ENCODE measurements at places on chromosomes 5 and 9.

- peaks cover 8% of the 10 kb centered on the region for H3K36me3 ChIP-seq
- H3K4me3 ChIP-seq = no peak overlapping the region
- no peaks in the 10 kb centered on the region for H3K27me3 ChIP-seq
- no peak for DNase-seq
- H3K27ac ChIP-seq = no peak overlapping the region
- peaks cover 3% of the 10 kb centered on the region for H3K4me1 ChIP-seq
These were observed 55.0 kb downstream of the PJA2 start for GRCh38 chr5:109354761-109355160.

DNA sequence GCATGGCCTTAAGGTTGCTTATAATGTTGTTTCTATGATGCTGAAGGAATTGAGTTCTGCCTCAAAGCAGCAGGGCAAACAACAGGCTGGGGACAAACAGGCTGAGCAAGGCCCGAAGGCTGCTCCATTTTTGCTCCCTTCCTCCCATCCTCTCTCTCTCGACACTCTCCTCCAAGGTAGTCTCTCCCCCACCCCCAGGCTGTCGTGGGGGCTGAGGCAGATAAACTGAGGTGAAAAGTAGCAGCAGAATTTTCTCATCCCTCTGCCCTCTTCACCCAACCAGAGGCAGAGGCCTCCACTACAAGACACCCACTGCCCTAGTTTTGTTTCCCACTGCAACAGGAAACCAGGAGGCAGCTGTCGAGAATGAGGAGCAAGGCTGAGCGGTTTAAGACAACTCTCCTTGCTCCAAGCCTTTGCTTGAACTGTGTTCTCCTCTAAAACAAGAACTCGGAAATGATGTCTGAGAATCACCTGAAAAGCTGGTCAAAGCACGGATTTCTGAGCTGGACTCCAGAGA lies 13.5 kb upstream of the GNA14 start:
- no peak overlapping the region for H3K4me3 ChIP-seq
- no peaks in the 10 kb centered on the region for H3K4me1 ChIP-seq
- H3K27ac ChIP-seq = no peak overlapping the region
- DNase-seq = no peak
- H3K36me3 ChIP-seq = no peaks in the 10 kb centered on the region
- H3K27me3 ChIP-seq = peaks cover 2% of the 10 kb centered on the region

DNA sequence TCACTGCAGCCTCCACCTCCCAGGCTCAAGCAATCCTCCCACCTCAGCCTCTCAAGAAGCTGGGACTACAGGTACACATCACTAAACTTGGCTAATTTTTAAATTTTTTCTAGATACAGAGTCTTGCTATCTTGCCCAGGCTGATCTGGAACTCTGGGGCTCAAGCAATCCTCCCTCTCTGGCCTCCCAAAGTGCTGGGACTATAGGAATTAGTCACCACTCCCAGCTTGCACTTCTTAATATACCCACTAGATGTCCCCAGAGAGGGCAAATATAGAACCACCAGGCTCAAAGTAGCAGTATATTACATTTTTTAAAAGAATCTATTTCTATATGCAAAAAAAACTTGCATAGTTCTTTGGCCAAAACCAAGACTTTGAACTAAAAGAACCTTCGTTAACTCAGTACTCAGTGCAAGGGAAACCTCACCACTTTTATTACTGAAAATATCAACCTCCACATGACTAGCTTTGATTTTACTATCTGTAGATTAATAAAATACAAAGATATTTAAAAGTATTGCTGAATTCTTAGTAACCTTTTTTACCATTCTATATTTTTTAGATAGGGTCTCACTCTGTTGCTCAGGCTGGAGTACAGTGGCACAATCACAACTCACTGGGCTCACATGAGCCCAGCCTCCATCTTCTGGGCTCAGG lies 25.8 kb upstream of the HSD17B3 start:
- DNase-seq = peak; percentile 52
- H3K27ac ChIP-seq = no peak overlapping the region
- no peaks in the 10 kb centered on the region for H3K4me1 ChIP-seq
- H3K27me3 ChIP-seq = no peaks in the 10 kb centered on the region
- H3K4me3 ChIP-seq = no peak overlapping the region

- no peak overlapping the region for H3K4me3 ChIP-seq
- H3K4me1 ChIP-seq = no peaks in the 10 kb centered on the region
These were observed 67.6 kb downstream of the ANKHD1 start for GRCh38 chr5:140469259-140469658.

GRCh38 chr9:95793924-95794828 lies 81.3 kb upstream of the ERCC6L2 start:
- no peak overlapping the region for H3K4me3 ChIP-seq
- no peak for DNase-seq
- no peaks in the 10 kb centered on the region for H3K4me1 ChIP-seq
- no peak overlapping the region for H3K27ac ChIP-seq
- peaks cover 6% of the 10 kb centered on the region for H3K27me3 ChIP-seq

- peaks cover 8% of the 10 kb centered on the region for H3K27me3 ChIP-seq
- no peak overlapping the region for H3K27ac ChIP-seq
- no peak overlapping the region for H3K4me3 ChIP-seq
- H3K36me3 ChIP-seq = no peaks in the 10 kb centered on the region
- H3K4me1 ChIP-seq = peaks cover 4% of the 10 kb centered on the region
These were observed 226.8 kb upstream of the DAPK1 start for GRCh38 chr9:87270848-87271234.

DNA sequence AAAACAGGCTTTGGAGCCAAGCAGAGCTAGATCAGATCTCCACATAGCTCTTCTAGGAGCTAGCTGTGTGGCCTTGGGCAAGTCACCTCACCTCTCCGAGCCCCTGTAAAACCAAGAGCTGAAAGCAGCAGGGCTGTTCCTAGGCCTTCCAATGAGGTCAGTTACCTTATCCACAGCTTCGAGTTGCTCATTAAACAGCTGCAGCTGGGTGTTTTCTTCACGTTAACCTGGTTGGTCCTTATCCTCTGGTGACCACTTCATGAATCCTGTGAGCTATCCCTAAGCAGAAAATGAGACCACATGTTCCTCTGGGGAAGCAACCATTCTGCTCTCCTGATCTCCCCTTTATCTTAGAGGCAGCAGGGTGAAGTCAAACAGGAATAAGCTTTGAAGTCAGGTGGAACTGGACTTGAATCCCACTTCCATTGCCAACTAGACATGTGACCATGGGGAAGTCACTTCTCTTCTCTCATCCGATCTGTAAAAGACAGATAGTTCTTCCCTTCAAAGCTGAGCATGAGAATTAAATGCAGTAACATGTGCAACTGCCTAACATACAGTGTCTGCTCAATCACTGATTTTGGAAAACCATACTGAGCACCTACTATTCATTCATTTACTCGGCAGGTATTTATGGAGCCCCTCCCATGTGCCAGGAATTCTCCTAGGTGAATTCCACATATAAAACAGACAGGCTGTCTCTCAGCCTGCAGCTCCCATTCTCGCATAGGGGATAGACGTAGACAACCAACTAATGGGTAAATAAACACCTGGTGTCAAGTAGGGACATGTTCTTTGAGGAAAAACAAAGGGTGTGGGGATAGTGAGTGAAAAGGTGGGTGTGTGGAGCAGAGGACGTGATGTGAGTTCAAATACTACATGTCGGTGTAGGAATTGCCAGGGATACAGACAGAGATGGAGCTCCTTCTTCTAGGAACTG lies 111.7 kb upstream of the BOD1 start:
- no peaks in the 10 kb centered on the region for H3K27me3 ChIP-seq
- H3K4me3 ChIP-seq = no peak overlapping the region
- H3K4me1 ChIP-seq = peaks cover 3% of the 10 kb centered on the region
- no peak overlapping the region for H3K27ac ChIP-seq
- no peak for DNase-seq
- H3K36me3 ChIP-seq = no peaks in the 10 kb centered on the region

DNA sequence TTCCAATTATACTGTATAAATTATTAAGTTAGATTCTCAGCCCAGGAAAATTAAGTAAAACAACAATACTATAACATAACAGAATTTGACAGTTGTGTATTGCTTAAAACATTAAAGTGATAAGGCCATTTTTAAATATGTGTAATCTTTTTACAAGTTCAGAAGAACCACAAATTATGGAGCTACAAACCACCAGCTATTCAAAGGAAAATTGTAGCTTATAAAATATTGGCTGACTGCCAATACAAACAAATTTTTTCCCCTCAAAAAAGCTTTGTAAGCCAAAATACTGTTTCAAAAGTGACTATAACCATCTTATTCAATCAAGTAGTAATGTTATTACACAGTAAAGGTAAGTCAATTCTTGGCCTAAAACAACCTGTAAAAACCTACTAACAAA lies 21.9 kb downstream of the STRBP start:
- no peaks in the 10 kb centered on the region for H3K36me3 ChIP-seq
- no peaks in the 10 kb centered on the region for H3K27me3 ChIP-seq
- no peak overlapping the region for H3K4me3 ChIP-seq
- no peak for DNase-seq
- peaks cover 17% of the 10 kb centered on the region for H3K4me1 ChIP-seq
- no peak overlapping the region for H3K27ac ChIP-seq

GRCh38 chr5:88675708-88676636 lies 207.0 kb downstream of the MEF2C start:
- peaks cover 12% of the 10 kb centered on the region for H3K36me3 ChIP-seq
- DNase-seq = no peak
- peaks cover 30% of the 10 kb centered on the region for H3K4me1 ChIP-seq
- H3K27ac ChIP-seq = peak overlapping the region; percentile 60

DNA sequence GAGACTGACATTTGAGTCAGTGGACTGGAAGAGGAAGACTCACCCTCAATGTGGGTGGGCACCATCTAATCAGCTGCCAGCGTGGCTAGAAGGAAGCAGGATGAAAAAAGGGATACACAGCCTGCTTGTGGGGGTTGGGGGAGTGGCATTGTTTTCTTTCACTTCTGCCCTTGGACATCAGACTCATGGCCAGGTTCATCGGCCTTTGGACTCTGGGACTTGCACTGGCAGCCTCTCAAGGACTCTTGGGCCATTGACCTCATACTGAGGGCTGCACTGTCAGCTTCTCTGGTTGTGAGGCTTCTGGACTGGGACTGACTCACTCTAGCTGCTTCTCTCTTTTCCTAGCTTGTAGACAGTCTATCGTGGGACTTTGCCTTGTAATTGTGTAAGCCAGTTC lies 374.9 kb downstream of the TLE1 start:
- no peak for DNase-seq
- no peaks in the 10 kb centered on the region for H3K36me3 ChIP-seq
- no peaks in the 10 kb centered on the region for H3K27me3 ChIP-seq
- H3K4me1 ChIP-seq = no peaks in the 10 kb centered on the region
- H3K27ac ChIP-seq = no peak overlapping the region

- H3K4me1 ChIP-seq = no peaks in the 10 kb centered on the region
- H3K4me3 ChIP-seq = no peak overlapping the region
- H3K36me3 ChIP-seq = no peaks in the 10 kb centered on the region
- no peak overlapping the region for H3K27ac ChIP-seq
These were observed 383.8 kb downstream of the NTRK2 start for GRCh38 chr9:85053206-85053786.

GRCh38 chr9:95206143-95206542 lies 111.4 kb downstream of the FANCC start:
- H3K27ac ChIP-seq = no peak overlapping the region
- H3K27me3 ChIP-seq = no peaks in the 10 kb centered on the region
- H3K4me3 ChIP-seq = no peak overlapping the region
- no peak for DNase-seq

DNA sequence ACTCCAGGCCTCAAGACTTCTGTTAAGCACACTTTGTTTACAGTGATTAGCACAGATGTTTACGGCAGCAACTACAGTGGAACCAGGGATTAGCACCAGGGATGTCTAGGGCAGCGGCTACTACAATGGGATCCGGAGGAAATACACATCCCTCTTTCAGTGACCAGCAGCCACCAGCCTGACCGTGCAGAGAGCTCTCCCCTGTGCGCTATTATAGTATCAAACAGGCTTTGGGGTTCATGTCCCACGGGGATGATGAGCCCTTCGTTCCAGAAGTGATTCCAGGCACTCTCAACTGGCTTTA lies 21.5 kb downstream of the GFPT2 start:
- no peak overlapping the region for H3K4me3 ChIP-seq
- no peaks in the 10 kb centered on the region for H3K36me3 ChIP-seq
- peaks cover 8% of the 10 kb centered on the region for H3K27me3 ChIP-seq

- peaks cover 4% of the 10 kb centered on the region for H3K4me1 ChIP-seq
- no peak overlapping the region for H3K4me3 ChIP-seq
- H3K27ac ChIP-seq = no peak overlapping the region
- H3K27me3 ChIP-seq = peaks cover 7% of the 10 kb centered on the region
- DNase-seq = no peak
These were observed 61.8 kb downstream of the MEF2C start for GRCh38 chr5:88821161-88821560.

DNA sequence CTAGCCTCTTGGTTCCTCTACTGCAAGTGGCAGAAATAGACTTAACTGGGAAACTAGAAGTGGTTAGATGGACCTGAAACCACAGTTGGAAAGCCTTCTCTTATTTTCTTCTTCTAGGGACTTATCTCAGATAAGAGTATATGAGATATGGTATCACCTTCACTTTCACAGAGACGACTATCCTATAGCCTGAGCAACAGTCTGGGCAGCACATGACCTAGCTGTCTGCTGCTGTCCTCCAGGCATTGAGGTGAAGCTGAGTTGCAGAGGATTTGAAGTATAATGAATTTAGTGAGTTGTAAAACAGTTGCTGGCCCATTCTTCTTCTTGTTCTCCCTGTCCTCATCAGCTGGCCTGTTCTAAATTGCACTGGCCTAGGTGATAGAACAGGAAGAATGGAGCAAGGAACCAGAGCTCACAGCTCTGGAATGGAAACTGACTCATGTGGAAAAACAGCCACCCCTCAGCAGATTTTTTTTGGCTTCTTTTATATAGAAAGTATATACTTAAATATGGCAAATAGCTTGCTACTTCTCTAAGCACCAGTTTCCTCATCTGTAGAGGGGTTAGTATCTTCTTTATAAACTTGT lies 27.8 kb downstream of the RECK start:
- H3K4me1 ChIP-seq = peaks cover 4% of the 10 kb centered on the region
- no peak overlapping the region for H3K27ac ChIP-seq
- no peaks in the 10 kb centered on the region for H3K27me3 ChIP-seq
- no peak overlapping the region for H3K4me3 ChIP-seq
- no peak for DNase-seq

GRCh38 chr5:56309262-56309826 lies 76.2 kb upstream of the ANKRD55 start:
- no peak overlapping the region for H3K4me3 ChIP-seq
- H3K4me1 ChIP-seq = peaks cover 37% of the 10 kb centered on the region
- H3K27me3 ChIP-seq = no peaks in the 10 kb centered on the region
- H3K27ac ChIP-seq = no peak overlapping the region

- H3K4me3 ChIP-seq = no peak overlapping the region
- peaks cover 5% of the 10 kb centered on the region for H3K27me3 ChIP-seq
- H3K4me1 ChIP-seq = peaks cover 19% of the 10 kb centered on the region
- DNase-seq = no peak
- no peak overlapping the region for H3K27ac ChIP-seq
These were observed 44.2 kb upstream of the MAST4 start for GRCh38 chr5:66551945-66552344.

- H3K4me1 ChIP-seq = peaks cover 12% of the 10 kb centered on the region
- H3K27ac ChIP-seq = no peak overlapping the region
- no peaks in the 10 kb centered on the region for H3K27me3 ChIP-seq
- peaks cover 4% of the 10 kb centered on the region for H3K36me3 ChIP-seq
- DNase-seq = no peak
- H3K4me3 ChIP-seq = no peak overlapping the region
These were observed 58.0 kb upstream of the RPL26L1 start for GRCh38 chr5:172901012-172901780.
